ENCODE measurements at places on chromosomes 16 and 17.

GRCh38 chr16:75485230-75486013 is 9.8 kb downstream of the CHST6 start:
- DNase-seq = no peak

DNA sequence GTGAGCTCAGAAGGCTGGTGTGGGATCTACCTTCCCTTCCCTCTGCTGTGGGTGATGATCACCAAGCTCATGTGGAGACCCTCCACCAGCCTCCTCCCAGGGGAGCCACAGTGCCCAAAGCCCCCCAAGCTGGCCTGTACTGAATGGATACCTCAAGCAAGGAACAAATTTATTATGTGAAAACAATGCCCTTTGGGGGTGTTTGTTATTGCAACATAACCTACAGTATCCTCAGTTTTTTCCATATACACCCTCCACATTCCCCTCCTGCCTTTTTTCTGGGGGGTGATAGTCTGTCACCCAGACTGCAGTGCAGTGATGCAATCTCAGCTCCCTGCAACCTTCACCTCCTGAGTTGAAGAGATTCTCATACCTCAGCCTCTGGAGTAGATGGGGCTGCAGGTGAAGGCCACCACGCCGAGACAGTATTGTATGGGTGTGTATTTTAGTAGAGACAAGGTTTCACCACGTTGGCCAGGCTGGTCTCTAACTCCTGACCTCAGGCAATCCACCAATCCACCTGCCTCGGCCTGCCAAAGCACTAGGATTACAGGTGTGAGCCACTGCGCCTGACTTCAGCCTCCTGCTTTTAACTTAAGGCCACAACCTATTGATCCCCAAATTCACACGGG is 215.9 kb downstream of the CPPED1 start:
- no peak for DNase-seq

DNA sequence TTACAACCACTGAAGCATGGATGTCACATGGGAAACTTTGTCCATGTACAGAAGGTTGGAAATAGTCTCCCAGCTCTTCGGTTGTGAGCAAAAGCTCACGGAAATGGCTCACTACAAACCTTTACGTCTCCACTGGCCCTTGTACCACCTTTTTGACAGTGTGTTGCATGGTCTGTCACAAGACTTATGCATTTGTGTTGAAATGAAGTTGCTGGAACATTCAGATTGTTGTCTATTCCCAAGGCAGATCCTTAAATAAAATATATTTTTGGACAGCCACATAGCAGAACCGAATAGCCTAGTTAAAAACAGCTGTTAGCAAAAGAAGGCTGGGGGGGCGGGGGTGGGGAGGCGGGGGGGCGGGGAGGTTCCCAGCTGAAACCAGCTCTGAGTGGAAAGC is 39.2 kb downstream of the KNOP1 start:
- no peak for DNase-seq

- no peak for DNase-seq
These were observed 477.7 kb downstream of the HS3ST4 start for GRCh38 chr16:26169473-26169872.

GRCh38 chr17:80956321-80957190 is 35.1 kb upstream of the CHMP6 start:
- DNase-seq = no peak

DNA sequence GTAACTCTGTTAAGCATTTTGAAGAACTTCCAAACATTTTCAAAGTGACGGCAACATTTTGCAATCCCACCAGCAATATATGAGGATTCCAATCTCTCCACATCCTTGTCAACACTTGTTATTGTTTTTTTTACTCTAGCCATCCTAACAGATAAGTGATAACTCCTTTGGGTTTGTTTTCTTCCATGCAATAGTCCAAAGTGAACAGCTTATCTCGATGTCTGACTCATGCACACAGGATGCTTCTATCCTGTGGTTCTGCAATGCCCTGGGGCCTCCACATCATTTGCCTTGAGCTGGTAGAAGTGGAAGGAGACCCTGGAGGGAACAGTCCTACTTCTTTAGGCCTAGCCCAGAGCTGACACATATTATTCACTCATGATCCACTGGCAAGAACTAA is 13.0 kb downstream of the TLE7 start:
- DNase-seq = no peak

DNA sequence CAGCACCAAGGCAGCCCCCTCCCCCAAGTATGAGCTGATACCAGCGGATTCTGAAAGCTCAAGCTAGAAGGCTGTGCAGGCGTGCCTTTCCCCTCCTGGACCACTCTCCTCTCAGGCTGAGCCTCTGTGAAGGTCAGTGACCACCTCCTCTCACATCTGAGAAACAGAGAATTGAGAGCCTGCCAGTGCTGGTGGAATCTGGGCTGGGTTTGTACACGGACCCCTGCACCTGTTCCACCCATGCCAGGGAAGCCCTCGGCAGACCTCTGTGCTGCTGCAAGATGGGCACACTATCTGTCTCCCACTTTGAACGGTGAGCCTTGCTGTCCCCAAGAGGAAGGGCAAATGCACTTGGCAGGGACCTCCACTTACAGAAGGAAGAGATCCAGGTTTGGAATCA is 54.7 kb upstream of the SDK2 start:
- DNase-seq = no peak

DNA sequence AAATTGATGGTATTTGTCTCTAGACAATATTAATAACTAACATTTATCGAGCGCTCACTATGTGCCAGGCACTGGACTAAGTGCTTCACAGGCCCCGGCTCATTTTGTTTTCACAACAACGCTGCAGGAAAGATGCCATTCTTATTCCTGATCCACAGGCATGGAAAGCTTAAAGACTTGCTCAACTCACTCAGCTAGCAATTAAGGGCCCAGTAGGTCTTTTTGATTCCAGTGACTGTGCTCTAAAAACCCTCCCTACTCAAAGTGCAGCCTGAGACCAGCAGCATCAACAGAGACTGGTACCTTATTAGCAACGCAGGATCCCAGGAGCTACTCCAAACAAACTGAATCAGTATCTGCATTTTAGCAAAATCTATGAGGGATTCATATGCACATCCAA is 35.3 kb downstream of the CUEDC1 start:
- DNase-seq = no peak

DNA sequence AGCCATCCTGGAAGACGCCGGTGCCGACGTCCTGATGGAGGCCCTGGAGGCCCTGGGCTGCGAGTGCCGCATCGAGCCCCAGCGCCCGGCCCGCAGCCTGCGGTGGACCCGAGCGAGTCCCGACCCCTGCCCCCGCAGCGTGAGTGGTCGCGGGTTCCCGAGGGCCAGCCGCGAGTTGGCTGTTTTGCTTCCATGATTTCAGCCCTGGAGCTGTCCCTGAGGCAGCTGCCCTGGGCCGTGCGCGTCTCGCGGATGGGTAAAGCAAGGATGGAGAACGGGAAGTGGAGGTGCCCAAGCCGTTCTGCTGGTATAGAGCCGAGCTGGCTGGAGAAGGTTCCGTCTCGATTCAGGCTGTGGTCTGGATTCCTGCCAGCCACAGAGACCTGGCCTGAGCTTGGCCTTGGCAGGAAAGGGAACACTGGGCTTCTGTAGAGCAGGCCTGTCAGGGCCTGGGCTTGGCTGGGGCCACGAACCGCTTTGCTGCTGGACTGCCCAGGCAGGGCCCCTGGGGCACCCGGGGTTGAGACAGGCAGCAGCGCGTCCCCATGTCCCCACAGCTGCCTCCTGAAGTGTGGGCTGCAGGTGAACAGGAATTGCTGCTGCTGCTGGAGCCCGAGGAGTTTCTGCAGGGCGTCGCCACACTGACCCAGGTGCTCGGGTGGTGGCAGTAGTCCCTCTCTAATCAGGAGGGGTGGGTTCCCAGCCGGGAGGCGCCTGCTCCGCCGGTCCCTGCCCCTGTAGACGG is 941 bp upstream of the MRPS34 start:
- peak; percentile 61 for DNase-seq

DNA sequence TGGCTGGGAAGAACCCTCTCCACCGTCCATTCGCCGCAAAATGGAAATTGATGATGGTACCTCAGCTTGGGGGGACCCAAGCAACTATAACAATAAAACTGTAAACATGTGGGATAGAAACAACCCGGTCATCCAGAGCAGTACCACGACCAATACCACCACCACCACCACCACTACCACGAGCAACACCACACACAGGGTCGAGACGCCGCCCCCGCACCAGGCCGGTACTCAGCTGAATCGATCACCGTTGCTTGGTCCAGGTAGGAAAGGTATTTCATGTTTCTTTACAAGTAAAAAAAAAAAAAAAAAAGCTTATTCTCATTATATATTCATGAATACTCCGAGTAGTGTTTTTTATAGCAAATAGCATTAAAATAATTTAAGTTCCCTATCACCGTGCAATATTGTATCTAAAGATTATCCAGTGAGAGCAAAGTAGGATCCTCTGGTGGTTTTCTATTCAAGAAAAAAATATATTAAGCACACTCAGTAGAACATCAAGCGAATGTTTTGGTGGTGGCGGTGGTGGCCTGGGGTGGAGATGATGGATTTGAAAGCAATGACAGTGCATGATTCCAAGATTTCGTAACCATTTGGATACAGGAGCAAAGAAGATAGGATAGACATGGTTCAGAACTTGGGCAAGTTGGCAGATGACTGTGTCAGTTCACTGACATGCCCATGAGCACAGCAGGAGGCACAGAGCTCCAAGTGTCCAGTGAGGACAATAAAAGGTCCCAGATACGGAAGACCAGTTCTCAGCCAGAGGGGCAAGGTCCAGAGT is 77.2 kb downstream of the TMC6 start:
- no peak for DNase-seq

GRCh38 chr16:35733971-35734702 is 2274.7 kb downstream of the TP53TG3F start:
- DNase-seq = no peak

GRCh38 chr16:19166500-19166899 is 1.5 kb upstream of the SYT17 start:
- peak; percentile 48 for DNase-seq

DNA sequence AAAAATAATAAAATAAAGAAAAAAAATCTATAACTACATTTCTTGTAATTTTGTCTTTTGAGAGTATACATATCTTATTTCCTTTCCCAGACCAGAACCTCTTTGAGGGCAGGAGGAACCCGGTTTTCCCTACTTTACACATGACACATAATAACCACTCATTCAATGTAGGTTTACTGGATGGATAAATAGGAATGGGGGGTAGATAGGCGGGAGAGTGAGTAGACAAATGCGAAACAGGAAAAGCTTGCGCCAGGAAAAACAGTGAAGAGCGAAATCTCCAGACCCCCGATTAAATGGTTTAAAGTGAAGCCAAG is 515 bp upstream of the GOSR2 start:
- DNase-seq = no peak

DNA sequence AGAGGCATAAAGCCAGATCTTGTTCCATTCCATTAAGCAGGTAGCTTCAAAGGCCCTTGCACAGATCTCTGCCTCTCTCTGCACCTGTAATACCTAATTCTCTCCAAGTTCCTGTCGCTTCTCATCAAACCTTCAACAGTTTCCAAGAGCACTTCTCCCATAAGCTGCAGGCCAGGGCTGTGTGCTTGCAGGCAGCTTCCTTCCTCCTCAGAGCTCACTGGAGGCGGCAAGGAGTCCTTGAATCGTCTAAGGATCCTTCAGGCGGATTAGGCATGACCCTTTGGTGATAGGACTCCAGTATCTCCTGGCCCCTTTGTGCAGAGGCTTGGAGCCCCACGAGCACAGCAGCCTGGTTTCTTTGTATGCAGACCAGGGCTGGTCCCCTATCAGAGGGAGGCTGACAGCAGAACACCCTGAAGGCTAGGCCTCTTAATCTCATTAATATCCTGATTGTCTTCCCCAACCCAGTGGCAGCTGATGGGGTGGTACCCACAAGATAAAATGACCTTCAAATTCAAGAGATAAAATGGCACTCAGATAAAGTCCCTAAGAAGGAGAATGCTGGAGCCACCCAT is 19.8 kb downstream of the HNF1B start:
- no peak for DNase-seq

DNA sequence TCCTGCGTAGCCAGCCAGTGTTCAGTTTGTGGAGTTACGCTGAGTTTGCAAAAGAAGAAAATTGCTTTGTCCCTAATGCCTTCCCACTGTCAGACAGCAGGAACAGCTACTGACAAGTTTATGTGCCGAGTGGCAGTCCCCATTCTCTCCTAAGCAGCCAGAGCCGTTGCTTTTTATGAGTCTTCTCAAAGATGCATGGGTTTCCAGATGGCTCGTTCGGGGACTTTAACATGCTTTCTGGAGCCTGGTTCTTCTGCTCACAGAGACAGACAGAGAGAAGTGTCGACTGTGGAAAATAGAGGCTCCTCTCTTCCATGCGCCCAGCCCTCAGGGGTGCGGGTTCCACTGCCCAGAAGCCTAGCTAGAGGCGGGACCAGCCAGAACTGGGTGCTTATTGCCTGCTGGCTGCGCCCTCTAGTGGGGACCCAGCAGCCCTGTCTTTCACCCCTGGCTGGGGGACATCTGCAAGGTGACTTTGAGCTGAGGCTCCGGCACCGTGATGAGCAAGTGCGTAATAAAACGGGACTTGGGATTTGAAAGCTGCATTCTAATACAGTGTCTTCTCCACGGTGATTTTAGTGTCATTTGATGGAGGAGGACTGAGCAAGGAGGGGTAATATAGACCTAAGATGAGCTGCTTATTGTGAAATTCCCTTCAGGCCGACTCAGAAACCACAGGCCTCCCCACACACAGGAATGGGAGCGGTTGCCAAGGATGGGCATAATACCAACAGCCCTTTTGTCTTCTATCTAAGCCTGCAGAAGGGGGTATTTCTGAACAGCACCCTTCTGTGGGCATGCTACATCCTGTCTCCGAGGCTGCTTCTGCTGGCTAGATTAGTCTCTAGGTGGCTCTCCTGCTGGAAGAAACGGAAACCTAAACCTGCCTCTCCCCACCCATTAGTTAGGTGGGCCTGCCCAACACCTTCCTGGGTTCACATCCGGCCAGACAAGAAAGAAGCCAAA is 73.1 kb downstream of the CCDC182 start:
- DNase-seq = peak; percentile 77

GRCh38 chr17:14270508-14270907 is 30.4 kb upstream of the HS3ST3B1 start:
- no peak for DNase-seq

DNA sequence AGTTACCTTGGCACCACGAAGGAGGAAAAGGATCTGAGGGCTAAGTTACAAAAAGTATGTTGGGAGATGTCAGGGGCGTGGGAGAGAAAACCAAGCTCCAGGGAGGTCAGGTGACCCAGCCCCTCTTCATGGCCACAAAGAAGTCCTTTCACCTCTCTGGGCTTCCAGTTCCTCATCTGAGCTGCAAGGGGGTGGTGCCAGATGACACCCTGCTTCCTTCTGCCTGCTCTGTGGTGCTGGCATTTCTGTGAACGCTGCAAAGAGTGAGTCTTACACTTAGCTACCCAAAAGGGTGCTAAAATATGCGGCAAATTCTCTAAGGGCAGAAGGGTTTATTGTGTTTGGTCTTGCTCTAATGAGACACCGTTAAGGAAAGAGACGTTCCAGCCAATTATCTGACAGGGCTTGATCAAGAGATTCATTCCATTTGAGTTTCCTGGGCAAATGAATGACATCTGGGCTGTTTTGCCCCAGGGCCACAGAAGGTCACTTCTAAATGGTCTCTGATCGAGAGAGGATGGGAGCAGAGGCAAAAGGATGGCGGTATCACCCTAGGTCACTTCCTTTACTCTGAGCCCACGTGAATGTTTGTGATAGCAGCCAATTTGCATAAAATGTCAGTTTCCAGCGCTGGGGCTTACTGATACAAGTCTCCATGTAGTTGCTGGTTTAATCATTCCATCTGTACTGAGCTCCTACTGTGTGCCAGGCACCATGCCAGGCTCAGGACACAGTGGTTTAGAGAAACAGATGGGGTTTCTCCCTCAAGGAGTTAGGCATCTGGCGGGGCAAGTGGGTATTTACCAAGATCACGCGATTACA is 210.2 kb downstream of the KATNIP start:
- no peak for DNase-seq

GRCh38 chr17:17484451-17484899 is 7.7 kb downstream of the MED9 start:
- DNase-seq = no peak

GRCh38 chr16:86044241-86044671 is 145.3 kb downstream of the IRF8 start:
- peak; percentile 18 for DNase-seq
